NCI-H774 (cell line): ENCODE measurements at places on chromosomes 6 and 20.

DNA sequence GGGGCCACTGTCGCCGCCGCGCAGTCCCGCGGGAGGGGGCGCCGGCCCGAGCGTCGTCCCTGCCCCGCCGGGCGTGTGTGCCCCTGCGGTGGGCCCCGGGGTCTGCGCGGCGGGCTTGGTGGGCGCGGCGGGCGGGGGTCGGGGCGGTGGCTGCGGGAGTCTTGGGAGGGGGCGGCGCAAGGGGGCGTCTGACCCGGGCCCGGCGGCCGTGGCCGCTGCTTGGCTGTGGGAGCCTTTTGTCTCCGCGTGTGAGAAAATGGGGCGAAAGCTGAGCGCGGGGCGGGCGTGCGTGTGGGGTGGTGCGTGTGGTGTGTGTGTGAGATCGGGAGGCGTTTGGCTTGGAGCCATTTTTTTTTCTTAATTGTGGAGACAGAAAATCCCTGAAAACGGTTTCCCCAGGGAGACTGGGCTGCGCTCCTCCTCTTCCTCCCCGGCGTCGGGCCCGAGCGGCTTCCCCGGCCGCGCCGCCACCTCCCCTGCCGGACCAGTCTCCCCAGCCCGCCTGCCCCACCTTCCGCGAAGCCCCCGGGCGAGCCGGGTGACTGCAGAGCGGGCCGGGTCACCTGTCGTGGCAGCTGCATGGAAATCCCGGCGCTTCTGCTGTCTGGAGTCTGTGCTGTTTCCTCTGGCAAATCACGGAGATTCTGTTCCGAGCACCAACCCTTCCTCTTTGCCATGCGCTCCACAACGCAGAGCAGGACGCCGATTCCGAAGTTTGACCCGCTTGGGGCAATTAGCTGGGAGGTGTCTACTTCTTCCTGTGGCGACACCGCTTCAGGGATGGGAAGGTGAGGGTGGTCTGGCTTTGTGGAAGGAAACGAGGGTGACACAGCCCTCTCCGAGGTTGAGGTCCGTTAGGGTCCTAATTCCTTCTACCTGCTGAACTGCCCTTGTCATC, 64.4 kb downstream of the GTF2H5 start:
- peak; percentile 28 for DNase-seq

DNA sequence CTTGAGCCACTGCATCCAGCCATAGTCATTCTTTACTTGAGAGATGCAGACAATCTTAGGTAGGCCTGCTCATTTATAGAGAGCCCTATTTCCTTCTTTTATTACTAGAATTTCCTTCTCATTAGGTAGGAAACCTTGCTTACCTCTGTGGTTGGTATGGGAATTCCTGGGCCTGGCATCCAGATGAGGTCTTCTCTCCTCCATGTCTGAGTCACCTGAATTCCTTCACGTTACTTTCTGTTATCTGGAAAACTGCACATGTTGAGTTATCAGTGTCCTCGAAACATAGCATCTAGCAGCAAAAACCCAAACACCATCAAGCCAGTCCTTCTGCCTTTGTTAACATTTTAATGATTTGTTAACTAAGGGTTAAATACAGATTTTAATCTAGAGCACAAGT, 2.2 kb downstream of the ZNFX1 start:
- DNase-seq: no peak

DNA sequence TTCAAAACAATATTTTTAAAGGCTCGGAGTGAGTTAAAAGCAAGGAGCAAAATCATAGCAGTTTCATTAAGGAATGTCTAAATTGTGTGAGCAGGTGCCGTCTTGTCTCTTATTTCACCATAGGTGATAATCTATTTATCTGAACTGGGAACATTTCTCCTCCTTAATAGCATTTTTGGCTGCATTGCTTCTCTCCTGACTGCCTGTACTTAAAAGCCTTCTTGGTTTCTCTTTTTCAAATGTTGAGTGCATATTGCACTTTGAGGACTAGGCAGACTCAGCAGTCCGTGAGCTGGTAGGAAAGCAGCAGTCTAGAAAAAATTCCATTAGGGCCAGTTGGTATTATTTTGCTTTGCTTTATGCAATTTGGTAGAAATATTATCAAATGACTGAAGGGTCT, 645.9 kb downstream of the GRIK2 start:
- no peak for DNase-seq

DNA sequence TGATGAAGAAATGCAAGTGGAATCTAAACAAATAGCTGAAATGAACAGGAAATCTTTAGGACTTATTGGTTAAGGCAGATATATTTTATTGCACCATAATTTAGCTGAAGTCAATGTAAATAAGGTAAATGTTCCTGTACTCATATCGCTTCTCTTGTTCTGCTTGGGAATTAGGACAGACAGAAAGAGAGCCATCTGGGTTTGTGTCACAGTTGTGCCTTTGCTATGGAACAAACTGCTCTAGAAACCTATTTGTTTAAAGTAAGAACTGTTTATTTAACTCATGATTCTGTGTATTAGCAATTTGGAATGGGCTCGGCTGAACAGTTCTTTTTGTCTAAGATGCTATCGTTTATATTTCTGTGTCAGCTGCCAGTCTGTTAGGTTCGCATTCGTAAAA, 143.8 kb upstream of the KHDRBS2 start:
- DNase-seq: no peak

GRCh38 chr6:157110607-157111006, 212.7 kb downstream of the TMEM242 start:
- DNase-seq: no peak

GRCh38 chr6:127435626-127436220, 23.5 kb downstream of the KIAA0408 start:
- no peak for DNase-seq

- no peak for DNase-seq
Measured at GRCh38 chr20:24745617-24746350, 203.3 kb upstream of the CST7 start.

GRCh38 chr6:89637960-89638319, 607 bp downstream of the LYRM2 start:
- no peak for DNase-seq

GRCh38 chr20:45817376-45818194, 5.1 kb downstream of the UBE2C start:
- no peak for DNase-seq
